ENCODE measurements at places on chromosomes 7 and 10. TPM values are rescaled to one million over a fixed set of nuclear protein-coding genes. Genes with fewer than 3 reads are reported as not detected.

DNA sequence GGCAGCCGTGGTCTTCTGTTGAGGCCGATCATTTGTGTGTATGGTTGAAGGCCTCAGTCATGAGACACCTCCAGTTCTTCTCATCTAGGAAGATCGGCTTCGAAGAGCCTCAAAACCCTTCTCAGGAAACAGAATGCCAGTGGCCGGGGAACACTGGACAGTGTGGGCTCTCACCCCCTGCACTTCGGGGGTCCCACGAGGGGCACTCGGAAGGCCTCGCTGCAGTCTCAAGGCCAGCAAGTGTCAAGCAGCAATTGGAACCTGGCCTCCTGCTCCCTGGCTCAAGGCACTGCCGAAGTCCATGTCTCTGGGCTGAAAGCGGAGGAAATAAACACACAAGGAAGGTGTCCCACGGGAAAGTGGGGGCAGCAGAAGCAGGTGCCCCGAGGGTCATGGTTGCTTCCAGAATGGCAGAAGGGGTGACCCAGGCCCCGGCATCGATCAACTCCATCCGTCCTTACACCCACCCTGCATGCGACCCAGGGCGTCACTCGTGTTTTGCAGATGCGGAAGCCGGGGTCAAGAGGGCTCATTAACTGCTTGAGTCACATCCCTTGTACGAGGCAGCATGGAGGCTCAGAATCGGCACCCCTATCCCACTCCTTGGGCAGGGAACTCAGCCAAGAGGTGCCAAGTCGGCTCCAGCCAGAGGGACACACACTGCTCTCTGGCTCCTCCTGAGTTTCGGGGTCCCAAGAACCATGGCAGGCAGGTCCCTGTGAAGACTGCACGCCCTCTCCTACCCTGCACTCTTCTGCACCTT, 231.3 kb upstream of the SHH start:
- no peak for DNase-seq

DNA sequence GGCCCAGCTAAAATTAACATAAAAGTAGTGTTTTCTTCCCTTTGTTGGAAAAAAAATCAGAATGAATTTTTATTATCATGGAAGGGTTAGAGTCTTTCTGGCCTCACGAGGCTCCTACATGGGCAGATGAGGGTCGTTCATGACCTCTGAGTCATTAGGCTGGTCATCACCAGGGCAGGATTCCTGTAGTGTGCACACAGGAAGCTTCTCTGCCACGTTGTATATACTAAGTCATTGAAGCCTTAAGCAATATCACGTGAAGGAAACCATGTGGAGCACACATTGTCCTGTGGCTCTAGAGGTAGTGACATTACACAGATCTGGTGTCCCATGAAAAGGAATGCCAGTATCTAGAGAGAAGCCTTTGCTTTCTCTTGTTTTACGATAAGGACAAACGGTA, 84.7 kb upstream of the C1QL3 start:
- DNase-seq, result no peak

GRCh38 chr10:115854740-115855435, 418.1 kb downstream of the GFRA1 start:
- DNase-seq, result no peak

DNA sequence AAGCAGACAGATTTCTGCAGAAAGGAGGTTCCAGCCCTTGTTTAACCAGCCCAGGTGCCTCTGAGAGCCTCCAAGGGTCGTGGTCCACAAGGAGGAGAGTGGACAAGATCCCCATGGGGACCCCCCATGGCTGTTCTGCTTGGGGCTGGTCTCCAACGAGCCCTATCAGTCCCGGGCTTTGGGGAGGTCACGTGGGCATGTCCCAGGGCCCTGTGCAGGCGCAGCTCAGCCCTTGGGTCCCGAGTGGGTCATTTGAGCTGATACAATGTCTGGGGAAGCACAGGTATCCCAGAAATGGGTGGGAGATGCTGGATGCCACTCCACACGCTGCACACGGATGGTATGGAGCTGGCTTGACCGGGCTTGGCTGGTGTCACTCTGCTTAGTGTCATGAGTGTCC, 57.8 kb downstream of the NPTX2 start:
- no peak for DNase-seq

GRCh38 chr10:6065835-6066234, 3.7 kb upstream of the IL2RA start:
- DNase-seq, result no peak

GRCh38 chr10:95325863-95326262, 35.1 kb upstream of the PDLIM1 start:
- no peak for DNase-seq

DNA sequence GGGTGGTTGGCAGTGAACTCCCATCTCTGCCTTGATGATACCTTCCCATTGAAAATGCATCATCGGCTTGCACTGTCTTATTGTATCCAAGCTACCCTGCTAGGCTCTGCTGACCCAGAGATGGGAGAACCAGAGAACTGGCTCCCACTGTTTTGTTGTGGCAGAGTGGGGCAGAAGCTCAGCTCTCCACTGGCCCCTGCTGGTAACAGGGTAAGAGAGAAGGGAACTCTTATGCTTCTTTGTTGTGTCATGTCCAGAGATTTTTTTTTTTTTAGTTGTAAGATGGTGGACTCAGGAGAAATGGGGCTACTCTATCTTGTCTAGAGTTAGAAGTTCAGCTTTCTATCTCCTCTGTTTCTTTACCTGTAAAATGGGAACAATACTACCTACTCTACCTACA, 100.5 kb upstream of the SDK1 start:
- DNase-seq, result no peak

DNA sequence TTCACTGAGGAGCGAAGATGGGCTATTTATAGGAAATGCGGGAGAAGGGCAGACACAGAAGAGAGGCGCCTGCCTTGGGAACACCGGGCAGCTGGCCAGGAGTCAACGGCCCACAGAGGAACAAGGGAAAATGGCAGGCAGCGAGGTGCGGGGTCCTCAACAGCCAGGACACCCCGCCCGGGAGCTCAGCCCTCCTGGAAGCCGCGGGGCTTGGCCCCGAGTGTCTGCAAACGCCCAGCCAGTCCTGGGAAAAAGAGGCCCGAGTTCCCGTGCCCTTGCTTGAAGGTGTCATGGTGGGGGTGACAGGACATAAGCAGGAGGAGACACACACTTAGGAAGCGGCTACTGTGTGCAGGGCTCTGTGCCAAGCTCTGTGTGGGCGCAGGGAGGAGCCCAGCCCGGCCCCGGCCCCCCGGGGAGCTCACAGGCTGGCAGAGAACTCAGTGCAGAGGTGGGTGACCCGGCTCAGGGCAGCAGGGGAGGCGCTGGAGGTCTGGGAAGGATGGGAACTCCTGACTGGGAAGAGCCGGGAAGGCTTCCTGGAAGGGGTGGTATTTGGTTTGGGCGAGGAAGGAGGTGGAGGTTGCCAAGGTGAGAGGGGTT, 79.9 kb downstream of the ELFN1 start:
- DNase-seq, result no peak

GRCh38 chr7:139231513-139232376, 708 bp downstream of the UBN2 start:
- DNase-seq, result peak; percentile 75

DNA sequence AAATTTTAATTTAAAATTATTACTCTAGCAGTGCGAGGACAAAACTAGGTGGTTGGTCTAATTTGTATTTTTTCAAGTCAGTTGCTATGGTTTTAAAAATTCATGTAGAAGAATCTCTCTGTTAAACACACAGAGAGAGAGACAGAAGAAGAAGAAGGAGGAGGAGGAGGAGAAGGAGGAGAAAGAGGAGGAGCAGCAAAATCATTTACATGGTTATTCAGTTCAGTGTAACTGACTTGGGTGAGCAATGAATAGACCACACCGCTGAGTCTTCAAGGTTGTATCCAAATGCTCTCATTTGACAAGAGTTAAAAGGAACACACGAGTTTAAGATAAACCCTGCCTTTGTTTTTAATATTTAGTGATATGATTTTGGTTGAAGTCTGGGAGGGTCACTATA, 131.1 kb downstream of the PDE1C start:
- no peak for DNase-seq

DNA sequence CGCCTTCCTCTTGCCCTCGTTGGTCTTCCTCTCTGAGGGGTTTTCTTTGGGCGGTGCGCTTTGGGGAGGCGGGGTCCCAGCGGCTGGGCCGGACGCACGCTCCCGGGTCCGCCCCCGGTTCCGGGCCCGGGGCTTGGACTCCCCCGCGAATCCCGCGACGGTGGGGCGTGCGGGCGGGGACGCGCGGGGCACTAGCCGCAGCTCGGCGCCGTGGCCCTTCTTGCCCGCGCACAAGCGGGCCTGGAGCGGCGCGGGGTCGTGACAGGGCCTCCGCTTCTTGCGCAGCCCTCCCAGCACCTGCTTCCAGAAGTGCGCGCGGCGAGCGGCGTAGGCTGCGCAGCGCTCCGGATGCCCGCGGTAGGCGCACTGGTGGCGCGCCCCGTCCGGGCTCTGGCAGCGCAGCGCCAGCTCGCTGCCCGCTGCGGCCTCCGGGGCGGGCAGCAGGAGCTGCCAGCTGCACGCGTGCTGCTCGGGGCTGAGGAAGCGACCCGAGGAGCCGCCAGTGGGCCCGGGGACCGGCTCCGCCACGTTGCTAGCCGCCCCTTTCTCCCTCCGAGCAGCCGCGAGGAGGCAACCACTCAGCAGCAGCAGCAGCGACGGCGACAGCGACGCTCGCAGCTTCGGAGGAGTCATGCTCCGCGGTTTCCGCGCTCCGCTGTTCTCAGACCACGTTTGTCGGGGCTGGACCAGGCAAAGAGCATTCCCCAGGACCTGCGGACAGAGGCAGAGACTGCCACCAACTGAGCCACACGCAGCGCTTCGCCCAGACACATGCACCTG, 759 bp downstream of the FGFBP3 start:
- DNase-seq, result peak; percentile 73

DNA sequence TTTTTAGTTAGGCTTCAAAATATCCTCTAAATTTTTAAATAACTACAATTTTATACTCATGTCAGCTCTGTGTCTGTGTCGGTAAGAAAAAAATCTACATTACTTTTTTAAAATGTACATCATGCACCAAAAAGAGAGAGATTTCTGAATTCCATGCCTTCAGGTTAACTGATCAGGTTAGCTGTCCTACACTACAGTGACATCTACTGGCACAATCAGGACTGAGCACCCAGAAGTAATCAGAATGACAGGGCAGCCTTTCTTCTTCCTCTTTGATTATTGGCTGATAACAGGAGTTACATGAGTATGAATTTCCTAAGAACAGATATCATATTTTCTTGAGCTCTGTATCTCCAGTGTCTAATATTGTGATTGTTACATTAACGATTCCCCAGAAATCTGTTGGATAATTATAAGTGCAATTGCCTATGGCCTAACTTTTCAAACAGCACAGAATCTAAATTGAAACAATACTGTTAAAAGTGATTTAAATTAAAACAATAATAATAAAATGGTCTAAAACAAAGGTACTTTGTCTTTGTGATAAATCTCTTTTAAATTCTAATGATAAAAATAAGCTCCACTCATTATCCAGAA, 41.8 kb upstream of the HYCC1 start:
- DNase-seq, result peak; percentile 49

- DNase-seq, result no peak
Observed at GRCh38 chr10:14500172-14500765, 169.5 kb upstream of the FRMD4A start.

GRCh38 chr7:80403686-80404241, 108.1 kb downstream of the GNAT3 start:
- DNase-seq, result no peak

GRCh38 chr7:117279203-117279602, 43.7 kb downstream of the WNT2 start:
- DNase-seq, result no peak

DNA sequence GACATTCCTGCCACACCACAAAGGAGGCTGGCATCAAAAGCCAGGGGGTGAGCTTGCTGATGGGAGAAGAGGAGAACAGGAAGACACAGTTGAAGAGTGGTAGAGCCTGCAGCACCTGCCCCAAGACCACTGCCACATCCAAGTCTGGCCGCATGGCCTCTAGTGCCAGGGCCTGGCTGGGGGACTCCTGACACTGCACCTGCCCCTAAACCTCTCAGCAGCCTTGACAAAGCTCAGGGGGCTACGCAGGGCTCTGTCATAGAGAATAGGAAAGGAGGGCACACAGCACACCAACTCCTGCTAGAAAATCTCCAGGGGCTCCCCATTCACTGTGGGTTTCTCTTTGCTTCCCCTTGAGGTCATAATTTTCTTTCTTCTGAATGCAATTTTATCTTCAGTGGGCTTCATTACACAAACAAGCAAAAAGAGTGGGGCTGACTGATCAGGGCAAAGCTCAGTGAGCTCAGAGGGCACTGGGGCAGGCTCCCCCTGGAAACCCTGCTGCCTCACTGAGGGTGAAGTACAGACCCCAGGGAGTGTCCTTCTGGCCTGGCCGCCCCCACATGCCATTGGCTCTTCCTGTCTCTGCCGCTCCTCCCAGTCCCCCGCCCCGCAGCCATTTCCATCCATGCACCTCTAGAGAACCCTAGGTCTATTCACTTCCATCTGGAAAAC, 37.2 kb downstream of the VOPP1 start:
- DNase-seq, result no peak

DNA sequence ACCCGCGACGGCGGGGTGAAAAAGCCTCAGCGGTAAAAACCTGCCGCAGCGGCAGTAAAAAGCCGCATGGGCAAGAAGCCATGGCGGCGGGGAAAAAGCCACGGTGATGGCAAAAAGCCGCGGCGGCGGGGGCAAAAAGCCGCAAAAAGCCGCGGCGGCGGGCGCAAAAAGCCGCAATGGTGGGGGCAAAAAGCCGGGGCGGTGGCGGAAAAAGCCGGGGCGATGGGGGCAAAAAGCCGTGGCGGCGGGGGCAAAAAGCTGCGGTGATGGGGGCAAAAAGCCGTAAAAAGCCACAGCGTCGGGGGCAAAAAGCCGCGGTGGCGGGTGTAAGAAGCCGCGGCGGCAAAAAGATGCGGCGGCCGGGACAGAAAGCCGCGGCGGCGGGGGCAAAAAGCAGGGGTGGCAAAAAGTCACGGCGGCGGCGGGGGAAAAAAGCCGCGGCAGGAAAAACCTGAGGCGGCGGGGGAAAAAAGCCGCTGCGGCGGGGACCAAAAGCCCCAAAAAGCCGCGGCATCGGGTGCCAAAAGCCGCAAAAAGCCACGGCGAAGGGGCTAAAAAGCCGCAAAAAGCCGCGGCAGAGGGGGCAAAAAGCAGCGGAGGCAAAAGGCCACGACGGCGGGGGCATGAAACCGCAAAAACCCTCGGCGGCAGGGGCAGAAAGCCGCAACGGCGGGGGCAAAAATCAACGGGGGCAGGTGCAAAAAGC, 488.5 kb downstream of the ZNF33B start:
- no peak for DNase-seq

DNA sequence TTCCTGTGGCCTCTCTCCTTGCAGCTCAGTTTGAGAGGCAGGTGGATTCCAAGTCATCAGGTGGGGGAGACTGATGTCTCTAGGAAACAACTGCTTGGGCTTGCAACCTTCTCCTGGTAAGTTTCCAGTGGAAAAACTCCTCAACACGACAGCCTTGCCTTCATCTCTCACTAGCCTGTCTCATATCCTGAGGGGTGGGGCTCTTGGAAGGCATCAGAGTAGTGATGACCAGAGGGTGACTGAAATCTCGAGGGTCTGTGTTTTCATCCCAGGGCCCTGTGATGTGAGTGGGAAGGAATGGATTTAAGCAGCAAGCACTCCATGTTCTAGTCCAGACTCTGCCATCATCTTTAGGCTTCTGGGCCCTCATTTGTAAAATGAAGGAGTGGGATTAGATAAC, 107.0 kb downstream of the NRP1 start:
- no peak for DNase-seq

The MMD2 gene
- 2.4 TPM for total RNA-seq

The C7orf57 gene
- under 0.01 TPM for total RNA-seq

The AGBL3 gene
- total RNA-seq, result 8.2 TPM

The PIK3CG gene
- 1.6 TPM for total RNA-seq

The NKX2-3 gene
- under 0.01 TPM for total RNA-seq

The SBDS gene
- total RNA-seq, result 55.0 TPM

The AGAP4 gene
- 3.7 TPM for total RNA-seq

Measured in frontal cortex (tissue), 4 donors.